ENCODE measurements at places on chromosomes 5 and 9.

- no peak for DNase-seq
Observed at GRCh38 chr5:40491644-40492043, 188.1 kb upstream of the PTGER4 start.

- DNase-seq: no peak
Observed at GRCh38 chr9:124038790-124039633, 27.4 kb downstream of the LHX2 start.

DNA sequence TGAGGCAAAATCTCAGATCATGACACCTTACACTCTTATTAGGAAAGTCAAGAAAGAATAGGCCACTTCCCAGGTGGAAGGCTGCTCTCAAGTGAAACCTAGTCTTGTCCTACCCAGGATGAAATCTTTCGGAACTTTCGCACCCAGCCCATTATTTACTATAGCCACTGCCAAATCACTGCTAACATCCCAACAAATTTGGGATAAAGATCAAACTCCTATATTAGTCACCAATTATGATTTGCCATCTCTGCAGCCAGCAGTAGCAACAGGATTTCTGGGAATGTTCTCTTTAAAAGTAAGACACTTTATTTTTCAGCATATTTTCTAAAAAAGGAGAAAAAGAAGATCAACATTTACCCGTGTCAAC lies 224.6 kb downstream of the GAS1 start:
- no peak for DNase-seq

GRCh38 chr9:3909966-3910650 lies 384.3 kb upstream of the RFX3 start:
- no peak for DNase-seq

- no peak for DNase-seq
Observed at GRCh38 chr9:68702493-68702892, 2.5 kb upstream of the PIP5K1B start.

GRCh38 chr5:123808461-123809380 lies 296.7 kb downstream of the CSNK1G3 start:
- no peak for DNase-seq

- no peak for DNase-seq
Observed at GRCh38 chr5:90916947-90917800, 358.6 kb downstream of the ADGRV1 start.

DNA sequence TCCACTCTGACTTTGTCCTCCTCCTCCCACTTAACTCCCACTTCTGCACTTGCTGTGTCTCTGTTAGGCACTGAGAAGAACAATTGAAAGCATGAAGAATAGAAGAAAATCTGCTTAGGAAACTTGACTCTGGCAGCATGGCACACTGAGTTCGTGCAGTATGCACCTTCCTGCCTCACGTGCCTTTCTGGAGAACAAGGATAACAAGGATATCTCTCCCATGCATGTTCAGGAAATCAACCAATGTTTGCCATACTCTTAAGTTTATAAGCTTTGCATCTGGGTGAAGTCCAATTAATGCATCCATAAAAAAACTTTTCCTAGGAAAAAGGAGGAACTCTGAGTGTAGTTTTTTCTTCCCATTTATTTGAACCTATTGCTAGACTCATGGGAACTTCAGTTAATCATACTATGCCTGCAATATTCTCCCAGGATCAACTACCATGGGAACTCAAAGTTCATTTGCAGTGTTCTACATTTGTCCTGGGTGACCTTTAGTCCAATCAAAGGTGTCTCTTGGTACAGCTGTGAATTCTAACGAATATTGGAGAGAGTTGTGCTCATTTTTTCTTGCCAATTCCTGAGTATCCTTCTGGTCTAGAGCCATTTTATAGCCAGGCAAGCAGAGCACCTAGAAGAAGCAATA lies 227.0 kb downstream of the ENC1 start:
- no peak for DNase-seq

DNA sequence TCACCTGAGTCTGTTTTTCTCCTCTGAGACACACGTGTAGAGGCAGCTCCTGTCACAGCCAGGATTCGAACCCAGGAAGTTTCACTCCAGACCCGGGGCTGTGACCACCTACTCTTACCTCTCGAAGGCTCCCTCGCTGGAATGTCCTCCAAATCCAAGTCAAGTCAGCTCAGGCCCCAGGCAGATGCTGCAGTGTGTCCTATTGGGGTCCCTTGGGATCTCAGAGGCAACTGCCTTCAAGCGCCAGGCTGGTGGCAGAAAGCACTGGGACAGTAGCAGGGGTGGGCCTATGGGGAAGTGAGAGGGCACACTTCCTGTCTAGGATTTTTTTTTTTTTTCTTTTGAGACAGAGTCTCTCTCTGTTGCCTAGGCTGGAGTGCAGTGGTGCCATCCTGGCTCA lies 762 bp upstream of the ST6GALNAC4 start:
- DNase-seq: no peak

GRCh38 chr9:101626295-101626694 lies 31.5 kb upstream of the PPP3R2 start:
- peak; percentile 4 for DNase-seq

DNA sequence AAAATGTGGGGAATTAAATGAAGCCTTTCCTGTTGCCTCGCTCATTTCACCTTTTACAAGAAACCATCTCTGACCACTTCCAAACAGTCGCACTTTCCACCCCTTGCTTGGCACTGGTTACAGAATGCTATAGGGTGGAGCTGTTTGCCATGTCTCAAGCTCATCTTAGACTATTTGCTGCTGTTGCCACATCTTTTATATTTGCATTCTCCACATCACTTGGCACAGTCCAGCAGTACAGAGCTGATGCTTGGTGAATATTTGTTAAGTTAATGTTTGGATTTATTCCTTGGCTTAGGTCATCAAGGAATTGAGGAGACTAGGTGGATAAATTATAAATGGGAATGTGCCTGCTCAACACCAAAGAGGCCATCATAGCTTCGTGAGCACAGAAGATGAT lies 53.2 kb downstream of the GNA14 start:
- DNase-seq: no peak

DNA sequence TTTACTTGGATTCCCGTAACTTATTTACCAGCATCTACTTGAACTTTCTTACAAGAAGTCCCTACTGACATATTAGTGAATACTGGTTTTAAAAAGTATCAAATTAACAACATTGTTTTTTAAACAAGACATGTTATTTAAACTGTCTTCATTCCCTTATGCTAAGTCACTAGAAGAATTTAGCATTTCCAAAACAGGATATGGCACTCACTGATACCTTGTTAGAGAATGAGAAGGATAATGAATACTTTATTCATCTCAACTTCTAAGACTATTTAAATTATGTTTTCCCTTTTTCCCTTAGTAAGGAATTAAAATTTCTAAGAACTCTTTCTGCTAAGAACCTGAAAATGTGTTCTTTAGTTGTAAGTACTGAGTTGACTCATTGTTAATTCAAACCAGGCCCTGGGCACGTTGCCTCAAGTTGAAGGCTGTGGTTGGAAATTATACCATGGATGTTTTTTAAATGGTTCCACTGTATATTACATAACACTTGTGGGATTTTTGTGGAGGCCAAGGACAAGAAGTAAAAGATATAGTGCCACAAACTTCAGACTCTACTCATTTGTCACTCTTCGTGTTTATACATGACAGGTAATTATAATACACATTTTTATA lies 219.0 kb upstream of the EDIL3 start:
- DNase-seq: no peak

DNA sequence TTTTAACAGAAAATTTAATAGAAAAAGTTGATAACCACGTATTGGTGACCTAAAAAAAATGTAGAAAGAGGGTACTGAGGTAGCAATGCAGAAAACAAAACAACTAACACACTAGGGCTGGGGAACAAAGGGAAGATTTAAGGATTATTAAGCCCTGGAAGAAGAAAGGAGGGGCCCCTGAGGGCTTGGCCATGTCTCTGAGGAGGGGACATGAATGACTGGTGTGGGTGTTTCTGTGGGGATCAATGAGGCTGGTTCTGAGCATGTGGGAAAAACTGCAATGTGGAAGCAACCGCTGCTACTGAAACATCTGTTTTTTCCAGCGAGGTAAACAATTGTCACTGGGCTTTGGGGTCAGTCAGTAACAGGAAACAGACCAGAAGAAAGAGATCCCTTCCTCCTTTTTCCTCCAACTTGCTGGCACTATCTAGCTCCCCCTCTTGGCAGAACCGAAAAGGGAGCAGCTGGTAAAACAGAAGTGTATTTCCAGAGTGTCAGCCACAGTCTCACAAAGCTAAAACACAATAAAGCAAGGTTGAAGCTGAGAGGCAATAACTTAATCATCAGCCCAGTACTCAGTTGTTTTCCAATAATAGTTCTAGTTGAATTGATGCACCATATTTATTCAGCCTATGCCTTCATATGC lies 48.3 kb downstream of the ATPSCKMT start:
- no peak for DNase-seq

DNA sequence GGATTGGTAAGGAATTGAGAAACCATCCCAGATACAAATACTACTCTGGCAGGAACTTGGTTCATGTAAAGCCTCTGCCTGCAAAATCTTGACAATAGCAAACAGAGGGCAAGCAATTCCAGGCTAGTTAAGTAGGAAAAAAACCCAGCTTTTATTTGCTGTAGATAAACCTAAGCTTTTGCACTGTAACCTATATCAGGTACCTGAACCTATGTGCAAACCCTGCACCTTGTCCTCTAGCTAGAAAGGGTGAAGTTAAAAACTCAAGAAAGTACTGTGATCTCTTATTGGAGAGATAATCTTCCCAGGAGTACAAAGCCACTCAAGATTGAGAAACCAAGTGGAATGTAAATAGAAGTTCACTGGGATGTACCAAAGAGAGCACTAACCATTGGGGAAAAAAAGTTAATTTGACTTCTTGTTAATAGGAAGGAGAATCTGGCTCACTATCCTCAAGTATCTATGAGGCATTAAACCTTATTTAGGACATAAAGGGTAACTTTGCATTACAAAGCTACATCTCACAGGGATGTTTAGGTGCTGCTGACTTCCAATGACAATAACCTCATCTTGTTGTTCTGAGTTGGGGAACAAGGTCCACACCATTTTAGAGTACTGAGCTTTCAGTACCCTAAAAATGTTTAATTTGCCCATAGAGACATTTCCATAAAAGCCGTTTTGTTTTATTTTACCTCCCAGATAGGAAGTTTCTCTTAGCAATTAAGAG lies 73.8 kb upstream of the PCA3 start:
- DNase-seq: no peak

GRCh38 chr9:81623778-81624177 lies 65.6 kb downstream of the TLE1 start:
- DNase-seq: no peak

DNA sequence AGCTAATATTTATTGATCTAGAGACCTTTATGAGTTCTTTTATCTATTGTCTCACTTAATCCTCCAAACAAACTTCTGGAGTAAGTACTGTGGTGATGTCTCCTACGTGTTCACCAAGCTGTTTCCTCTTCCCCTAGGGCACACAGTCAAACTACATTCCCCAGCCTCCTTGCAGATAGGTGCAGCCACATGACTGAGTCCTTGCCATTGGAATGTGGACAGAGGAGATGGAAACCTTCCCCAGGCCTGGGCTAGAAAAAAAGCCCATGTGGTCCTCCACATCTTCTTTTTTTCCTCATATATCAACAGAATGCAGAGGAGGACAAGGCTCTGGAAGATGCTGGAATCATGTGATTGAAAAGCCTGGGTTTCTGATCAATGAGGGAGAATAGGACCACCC lies 88.0 kb downstream of the ANKRD55 start:
- DNase-seq: no peak

- DNase-seq: no peak
Observed at GRCh38 chr5:68249520-68249919, 34.0 kb downstream of the PIK3R1 start.

DNA sequence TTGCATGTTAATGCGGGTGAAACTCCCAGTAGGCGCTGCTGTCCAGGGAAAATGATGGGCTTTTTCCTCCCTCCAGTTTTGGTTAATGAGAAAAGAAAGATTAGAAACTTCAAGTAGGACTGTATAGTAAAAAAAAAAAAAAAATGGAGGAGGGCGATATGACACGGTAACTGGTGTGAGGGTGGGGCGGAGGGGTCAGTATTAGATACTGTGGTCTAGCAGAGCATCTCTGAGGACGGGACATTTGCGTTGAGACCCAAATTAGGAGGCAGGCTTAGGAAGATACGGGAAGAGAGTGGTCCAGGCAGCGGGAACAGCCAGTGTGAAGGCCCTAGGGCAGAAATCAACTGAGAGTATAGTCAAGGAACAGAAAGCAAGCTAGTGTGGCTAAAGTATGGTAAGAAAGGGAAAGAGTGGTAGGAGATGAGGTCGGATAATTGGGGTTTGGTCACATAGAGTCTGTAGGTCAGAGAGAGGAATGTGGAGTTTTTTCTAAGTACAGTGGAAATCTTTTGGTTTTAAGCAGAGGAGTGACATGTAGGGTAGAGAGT lies 707 bp downstream of the RMND5B start:
- no peak for DNase-seq

DNA sequence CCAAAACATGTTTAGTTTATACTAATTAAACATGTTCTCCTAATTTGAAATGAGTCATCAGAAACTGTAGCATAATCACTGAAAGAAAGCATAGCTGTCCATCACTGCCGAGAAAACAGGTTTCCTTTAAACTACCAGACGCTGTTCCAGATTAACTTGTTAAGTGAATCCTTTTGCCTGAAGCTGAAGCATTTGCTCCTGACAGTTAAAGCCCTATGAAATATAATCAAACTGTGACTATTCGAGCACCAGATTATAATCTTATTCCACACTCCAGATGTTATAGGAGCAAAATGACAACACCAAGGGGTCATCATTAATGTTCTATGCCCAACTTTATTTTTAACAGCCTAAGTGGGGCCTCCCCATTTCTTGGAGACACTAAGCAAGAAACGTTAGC lies 86.0 kb upstream of the CTSL start:
- no peak for DNase-seq

GRCh38 chr9:95286151-95286550 lies 31.4 kb downstream of the FANCC start:
- no peak for DNase-seq

- DNase-seq: no peak
Observed at GRCh38 chr5:116437922-116438578, 136.6 kb downstream of the SEMA6A start.

DNA sequence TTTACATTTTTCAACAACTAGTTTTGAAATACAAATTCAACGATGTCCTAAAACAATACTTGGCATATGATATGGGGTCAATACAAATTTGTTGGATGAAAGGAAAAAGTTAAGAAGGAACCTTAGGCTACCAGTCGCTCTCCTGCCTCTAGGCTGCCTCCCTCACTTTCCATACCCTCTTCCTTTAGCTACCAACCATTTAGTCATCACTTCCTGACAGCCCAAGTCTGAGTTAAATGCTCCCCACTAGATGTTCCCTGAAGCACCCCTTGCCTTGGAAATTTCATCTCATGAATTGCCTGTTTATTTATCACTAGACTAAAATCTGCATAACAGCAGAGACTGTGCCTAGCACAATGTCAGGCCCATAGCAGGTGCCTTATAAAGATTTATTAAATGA lies 2.7 kb upstream of the LARS1 start:
- no peak for DNase-seq

GRCh38 chr9:36961561-36962325 lies 72.3 kb downstream of the PAX5 start:
- no peak for DNase-seq

DNA sequence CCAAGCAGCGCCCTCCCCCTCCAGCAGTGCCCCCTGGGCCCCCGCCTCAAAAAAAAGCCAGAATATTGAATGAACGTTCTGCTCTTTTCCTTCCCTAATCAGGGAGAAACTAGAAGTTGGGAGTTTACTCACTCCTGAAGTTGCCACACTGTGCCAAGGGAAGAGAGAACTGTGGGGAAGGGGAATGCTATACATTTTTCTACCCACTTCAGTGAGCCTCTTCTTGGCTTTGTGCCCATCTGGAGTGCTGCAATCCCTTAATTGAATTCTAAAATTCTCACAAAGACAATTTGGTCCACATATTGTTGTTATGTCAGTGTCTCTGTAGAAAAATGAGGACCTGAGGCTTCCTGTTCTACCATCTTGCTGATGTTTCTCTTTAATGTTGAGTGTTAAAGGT lies 443.7 kb downstream of the DIRAS2 start:
- no peak for DNase-seq
